ENCODE measurements at places on chromosomes 12 and 14.

GRCh38 chr12:99192489-99192888 lies 455.1 kb upstream of the GARIN6 start:
- no peak for DNase-seq

DNA sequence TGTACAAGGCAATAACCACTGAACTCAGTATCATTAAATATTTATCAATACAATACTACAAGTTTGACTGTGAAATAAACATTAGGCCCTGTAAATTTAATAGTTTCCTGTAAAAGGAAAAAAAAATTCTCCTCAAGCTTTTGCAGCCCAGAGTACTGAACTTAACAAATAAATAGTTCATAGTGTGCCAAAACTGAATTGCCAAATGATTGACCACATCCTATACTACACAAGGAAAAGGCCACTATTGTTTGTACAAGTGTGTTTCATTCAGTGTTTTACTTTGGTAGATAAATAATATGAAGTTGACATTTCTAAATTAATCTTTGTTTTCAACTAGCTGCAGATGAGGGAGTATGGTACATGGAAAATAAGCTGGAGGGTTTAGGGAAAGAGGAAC lies 379.6 kb downstream of the FLRT2 start:
- no peak for DNase-seq

DNA sequence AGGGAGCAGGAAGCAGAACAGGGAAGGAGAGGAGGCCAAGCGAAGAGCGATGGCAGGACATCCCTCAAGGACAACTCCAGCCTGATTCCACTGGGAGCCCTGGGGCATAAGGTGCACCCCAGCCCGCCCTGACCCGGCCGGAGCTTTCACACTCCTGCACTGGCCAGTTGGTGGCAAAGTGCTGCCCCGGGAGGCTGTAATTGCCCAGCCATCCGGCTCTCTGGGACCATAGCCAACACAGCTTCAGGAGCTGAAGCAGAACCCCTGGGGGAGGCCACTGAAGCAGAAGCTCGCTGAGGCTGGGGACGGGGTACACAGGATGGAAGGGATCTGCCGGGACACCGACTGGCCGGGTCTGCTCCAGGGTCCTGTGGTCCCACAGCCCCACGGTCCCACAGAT lies 41.9 kb upstream of the BEGAIN start:
- no peak for DNase-seq

DNA sequence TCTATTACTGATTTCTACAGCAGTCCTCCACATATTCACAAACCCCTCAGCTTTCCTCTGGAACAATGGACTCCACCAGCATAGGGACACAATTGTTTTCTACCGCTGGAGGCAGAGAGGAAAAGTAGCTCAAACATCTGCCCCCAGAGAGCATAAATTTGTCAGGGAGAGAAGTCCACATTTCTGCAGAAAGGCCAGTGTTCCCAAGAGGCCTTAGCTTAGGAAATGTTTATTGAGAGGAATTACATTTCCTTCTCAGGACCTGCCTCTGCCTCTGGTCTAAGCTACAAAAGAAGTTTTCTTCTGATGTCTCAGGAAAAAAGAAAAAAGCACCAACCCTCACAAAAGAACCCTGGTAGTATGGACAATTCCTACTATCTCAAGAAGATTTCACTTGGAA lies 217.8 kb upstream of the BMP4 start:
- DNase-seq: no peak

Measured in AG09309 (cell line).